ENCODE measurements at places on chromosomes 13 and 19.

- no peak for DNase-seq
Observed at GRCh38 chr13:25867038-25867437, 184.8 kb downstream of the SHISA2 start.

DNA sequence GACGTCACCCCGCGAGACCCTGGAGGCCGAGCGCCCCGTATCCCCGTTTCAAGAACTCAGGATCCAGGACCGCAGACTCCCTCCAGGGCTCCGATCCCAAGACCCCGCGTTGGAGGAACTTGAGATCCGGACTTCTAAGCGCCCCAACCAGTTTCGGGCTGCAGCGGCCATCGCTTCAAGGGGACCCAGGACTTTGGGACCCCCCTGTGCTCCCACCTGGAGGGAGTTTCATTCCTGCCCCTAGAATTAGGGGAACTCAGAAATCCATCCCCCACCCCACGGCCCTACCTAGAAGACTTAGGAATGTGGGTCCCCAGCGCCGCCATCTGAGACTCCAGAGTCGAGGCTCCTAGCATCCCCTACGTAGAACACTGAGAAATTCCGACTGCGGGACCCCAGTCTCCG lies 400 bp downstream of the PLEKHG2 start:
- no peak for DNase-seq

- no peak for DNase-seq
Observed at GRCh38 chr13:44089452-44089851, 209.7 kb downstream of the LACC1 start.

- no peak for DNase-seq
Observed at GRCh38 chr13:73259061-73260017, 200.5 kb downstream of the KLF5 start.

DNA sequence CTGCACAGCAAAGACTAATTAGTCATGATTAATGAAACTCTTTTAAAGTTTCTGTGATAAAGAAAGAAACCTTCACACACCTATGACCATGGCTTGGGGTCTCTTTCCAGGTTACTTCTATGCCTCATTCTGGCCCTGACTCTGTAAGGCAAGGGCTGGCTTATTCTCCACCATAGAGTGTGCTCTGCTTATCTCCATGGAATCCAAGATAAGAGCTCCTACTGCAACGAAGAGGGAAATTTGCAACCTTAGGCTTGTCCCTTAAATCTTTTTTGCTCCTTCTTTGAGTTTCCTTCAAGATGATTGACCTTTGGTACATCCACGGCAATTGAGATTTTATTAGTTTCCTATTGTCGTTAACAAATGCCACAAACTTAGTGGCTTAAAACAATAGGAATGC lies 239.9 kb downstream of the SPRY2 start:
- no peak for DNase-seq

GRCh38 chr19:32691952-32692726 lies 518 bp downstream of the NUDT19 start:
- no peak for DNase-seq

DNA sequence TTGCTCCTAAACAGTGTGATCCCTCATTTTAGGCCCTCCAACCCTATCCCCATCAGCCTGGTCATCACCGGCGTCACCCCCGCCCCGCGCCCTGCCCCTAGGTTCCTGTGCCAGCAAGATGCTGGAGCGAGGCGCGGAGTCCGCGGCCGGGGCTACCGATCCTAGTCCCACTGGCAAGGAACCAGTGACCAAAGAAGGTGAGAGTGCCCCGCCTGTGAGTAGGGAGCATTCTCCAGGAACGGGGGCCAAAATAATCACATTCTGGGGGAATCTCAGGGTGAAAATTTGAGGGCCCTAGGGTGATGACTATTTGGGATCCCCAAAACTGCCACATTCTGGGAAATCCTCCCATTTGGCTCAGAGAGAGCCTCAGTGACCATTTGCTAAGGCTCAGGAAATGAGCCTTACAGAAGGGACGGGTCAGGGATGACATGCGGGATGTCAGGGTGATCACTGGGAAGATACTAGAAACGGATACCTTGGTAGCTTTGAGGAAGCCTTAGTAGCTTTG lies 1.4 kb downstream of the ZNF575 start:
- DNase-seq: no peak

- no peak for DNase-seq
Observed at GRCh38 chr13:53250272-53250875, 221.8 kb downstream of the OLFM4 start.

DNA sequence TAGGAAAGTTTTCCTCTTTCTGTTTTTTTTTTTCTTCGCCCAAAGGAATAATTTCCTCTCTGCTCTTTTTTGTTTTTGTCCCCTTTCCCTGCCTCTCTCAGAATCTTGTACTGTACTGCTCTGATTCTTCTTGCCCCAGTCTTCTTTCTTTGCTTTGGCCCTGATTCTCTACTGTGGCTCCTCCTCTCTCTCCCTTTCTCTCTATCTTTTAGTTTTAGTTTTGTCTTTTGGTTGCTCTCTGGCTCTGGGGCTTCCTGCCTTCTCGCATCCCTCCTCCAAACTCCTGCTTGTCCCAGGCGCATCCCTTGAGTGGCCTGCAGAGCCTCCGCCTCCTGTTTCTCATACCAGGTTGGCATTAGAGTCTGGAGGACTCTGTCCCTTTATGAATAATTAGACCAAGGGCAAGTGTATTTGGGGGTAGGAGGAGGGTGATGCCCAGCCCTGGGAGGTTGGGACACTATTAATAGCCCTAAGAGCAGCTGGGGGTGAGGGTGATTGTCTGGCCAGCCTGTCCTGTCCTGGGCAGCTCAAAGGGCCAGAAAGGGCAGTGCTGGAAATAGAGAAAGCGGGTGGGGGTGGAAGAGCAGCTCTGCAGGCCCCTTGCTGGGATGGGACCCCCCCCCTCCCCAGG lies 39.1 kb downstream of the LYL1 start:
- no peak for DNase-seq

- DNase-seq: no peak
Observed at GRCh38 chr13:30375265-30375835, 46.9 kb upstream of the UBE2L5 start.
